Right renal cortex interstitium (tissue), 3 donors: ENCODE measurements at places on chromosomes 12 and 14. TPM values are rescaled to one million over a fixed set of nuclear protein-coding genes. Genes with fewer than 3 reads are reported as not detected.

The SYNE3 gene
- polyA plus RNA-seq: 1.9 TPM

DNA sequence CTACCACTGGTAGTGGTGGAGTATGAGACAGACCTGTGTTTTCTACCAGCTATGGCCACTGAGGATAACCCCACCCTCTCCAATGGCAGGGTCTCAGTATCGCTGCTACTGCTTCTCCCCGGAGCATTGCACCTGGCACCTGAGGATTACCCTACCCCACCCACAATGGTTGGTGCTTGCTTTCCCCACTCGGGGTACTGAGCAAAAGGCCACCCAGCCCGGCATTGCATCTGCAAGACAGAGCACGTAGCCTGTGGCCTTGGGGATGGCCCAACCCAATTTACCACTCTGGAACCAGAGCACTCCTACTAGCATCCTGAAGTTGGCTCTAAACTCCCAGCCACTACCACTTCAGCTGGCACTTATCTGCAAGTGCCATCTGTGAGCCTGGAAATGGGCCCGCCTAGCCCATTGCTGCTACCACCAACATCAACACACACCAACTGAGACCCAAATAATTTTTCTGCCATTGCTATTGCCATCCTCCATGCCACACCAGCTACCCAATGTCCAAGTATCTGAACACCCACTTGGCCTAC, 145.7 kb downstream of the CNTN1 start:
- DNase-seq: no peak

- no peak for DNase-seq
Observed at GRCh38 chr12:25262389-25263074, 11.8 kb upstream of the KRAS start.

The CLEC1A gene
- polyA plus RNA-seq: 2.7 TPM

DNA sequence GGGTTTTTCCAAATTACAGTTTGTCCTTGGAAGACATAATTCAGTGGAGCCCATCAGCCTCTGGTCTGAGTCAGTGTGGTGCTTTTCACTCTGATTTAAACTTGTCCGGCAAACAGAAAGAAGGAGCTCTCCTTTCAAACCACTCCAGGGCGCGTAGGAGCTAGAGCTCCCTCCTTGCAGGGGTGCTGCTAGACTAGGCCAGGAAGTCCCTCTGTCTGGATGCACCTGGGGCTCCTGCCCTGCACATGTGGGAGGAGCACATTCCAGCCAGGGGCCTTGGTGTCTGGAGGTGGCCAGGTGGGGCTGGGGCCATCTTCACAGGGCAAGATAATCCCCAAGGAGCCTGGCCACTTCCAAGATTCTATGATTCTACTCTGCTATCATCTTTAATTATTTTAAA, 3.1 kb downstream of the SERPINA3 start:
- no peak for DNase-seq

DNA sequence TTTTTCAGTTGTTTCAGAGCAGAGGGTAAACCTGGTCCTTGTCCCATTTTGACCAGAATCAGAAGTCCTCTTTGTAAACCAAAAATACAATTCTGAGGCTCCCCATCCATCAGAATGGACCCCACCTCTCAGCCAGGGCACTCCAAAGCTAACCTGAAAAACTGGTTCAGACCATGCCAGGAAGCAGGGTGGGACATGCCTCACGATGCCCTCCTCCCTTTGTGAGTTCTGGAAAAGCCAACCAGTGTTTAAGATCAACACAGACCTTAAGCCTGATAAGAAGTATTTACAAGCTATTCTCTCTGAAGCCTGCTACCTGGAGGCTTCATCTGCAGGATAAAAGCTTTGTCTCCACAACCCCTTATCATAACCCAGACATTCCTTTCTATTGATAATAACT, 35.4 kb downstream of the TNFAIP2 start:
- DNase-seq: no peak

The SYNJ2BP gene
- 40.2 TPM for polyA plus RNA-seq
